ENCODE measurements at places on chromosomes 6 and 20.

- DNase-seq = no peak
Observed at GRCh38 chr6:22399693-22400092, 102.9 kb upstream of the PRL start.

DNA sequence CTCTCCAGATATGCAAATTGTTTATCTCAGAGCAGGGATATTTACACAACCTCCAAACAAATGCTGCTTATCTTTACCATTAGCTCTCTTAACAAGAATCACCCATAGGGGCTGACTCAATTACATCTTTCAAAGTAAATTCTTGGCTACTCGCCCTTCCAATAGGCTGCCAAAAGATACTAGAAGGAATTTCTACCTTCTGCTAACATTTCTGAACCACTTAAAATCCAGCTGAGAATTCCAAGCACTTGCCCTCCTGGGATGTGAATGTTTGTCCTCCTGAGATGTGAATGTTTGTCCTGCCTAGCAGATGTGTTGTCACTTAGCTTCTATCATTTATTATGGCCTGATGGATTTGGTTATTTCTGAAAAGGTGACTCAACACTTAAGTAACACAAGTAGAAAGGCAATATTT, 388.0 kb downstream of the GJA1 start:
- DNase-seq = no peak

DNA sequence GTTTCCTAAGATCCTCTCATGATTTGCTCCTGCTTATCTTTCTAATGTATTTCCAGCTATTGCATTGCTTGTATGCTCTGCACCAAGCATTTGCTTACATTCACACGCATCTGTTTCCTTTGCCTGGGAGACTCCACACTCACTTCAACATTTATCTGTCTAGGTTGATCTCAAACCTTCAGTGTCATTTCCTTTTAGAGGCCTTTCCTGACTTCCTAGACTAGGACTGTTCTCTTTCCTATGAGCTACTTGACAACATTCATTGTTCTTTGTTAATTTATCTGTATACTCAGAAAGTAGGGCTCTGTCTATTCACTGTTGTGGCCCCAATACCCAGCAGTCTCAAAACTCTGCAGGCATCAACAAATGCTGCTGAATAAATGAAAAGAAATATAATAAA, 84.4 kb downstream of the WASF1 start:
- DNase-seq = no peak

GRCh38 chr6:166105341-166106075, 62.1 kb downstream of the TBXT start:
- DNase-seq = no peak
